Tibial nerve (tissue), 4 donors: ENCODE measurements at places on chromosomes 3 and 15.

- no peak for DNase-seq
Measured at GRCh38 chr3:77040926-77041722, 1.2 kb downstream of the ROBO2 start.

DNA sequence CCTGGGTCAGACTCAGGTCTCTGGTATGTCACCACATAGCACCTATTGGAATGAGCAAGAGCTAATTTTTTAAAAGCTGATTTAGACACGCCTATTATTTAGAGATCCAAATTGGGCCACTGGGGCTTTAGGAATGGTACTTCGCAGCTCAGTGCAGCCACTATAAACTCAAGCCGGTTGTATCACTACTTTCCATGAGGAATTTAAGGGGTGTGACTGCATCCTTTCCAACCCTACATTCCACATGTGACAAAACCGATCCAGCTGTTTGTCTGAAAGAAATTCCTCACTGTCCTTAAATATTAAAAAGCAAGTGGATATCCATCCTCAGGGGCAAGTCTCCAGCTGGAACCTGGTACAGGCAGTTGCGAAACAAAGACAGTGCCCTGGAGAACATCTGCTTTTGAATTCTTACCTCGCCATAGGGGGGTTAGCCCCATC lies 12.8 kb downstream of the VGLL3 start:
- peak; percentile 37 for DNase-seq

- DNase-seq, result peak; percentile 63
Measured at GRCh38 chr15:52103217-52104207, 9.1 kb downstream of the BCL2L10 start.

- no peak for DNase-seq
Measured at GRCh38 chr3:193014902-193015301, 97.2 kb upstream of the MB21D2 start.

DNA sequence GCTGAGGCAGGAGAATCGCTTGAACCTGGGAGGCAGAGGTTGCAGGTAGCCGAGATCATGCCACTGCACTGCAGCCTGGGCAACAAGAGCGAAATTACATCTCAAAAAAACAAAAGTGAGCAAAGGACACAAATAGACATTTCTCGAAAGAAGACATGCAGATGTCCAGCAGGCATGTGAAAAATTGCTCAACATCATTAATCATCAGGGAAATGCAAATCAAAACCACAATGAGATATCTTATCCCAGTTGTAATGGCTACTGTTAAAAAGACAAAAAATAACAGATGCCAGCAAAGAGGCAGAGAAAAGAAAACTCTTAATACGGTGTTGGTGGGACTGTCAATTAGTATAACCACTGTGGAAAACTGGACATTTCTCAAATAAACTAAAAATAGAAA lies 20.9 kb downstream of the ASB7 start:
- no peak for DNase-seq

DNA sequence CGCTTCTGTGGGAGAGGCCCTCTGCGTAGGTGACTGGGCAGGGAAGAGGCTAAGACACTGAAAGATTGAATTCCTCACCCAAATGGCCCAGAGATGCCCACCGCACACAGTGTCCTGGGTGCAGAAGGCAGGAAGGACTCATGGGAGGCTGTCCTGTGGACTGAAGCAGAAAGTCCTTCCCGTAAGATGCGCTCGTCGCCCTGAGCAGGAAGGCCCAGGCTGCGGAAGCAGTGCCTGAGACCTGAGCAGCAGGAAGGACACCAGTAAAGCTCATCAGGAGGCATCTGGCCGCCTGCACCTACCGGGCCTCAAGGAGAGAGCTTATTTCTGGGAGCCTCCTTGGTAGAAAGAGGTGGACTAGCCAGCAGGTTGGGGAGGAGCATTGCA lies 3.3 kb downstream of the PAK6 start:
- no peak for DNase-seq
